Cortex of kidney (tissue), 1 donor: ENCODE measurements at places on chromosomes 5 and 9.

DNA sequence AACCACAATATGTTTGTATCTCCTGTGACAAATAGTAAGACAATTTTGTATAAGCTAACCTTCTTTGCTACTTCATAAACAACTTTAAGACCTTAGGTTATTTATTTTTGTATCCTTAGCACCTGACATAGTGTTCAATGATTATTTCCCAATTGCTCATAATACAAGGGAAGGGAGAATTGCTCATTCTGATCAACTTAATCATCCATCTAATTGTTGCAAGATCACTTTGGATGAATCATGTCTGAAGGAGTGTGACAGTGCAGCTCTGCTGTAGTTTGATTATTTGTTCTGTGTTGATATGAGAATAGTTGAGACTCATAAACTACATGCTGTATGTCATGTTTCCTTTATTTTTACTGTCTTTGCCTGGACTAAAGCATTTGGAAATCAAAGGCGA, 721.3 kb upstream of the SEMA6A start:
- DNase-seq, result no peak

GRCh38 chr9:87096506-87096905, 149.2 kb upstream of the GAS1 start:
- DNase-seq, result no peak

DNA sequence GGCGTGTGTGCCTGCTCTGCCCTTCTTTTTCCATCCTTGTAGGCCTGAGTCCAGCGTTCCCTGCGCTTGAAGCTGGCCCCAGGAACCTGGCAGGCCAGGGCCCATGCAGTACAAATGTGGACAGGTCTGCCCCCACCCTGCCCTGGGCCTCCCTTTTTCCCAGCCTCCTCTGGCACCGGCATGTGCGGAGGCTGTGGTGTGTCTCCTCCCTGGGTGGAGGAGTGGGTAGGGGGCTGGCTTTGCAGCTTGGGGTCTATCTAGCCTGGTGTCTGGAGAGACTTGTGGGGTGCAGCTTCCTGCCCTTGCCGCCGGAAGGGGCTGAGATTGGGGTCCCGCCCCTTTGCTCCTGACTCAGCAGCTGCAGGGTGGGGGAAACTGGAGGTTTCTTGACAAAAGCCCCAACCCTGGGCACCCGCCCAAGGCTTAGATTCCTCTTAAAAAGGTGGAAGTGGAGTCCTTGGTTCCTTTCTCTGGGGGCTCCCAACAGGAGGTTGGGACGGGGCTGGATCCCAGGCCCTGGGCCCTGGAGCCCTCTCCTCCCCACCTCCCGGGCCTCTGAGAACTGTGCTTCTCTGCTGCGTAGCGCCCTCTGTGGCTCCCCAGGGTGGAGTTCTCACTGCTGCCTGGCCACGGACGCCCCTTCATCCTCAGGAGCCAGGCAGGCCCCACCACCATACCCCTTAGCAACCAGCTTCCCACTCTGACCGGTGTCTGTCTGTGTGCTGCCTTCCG, 18.0 kb downstream of the RXRA start:
- DNase-seq, result no peak

DNA sequence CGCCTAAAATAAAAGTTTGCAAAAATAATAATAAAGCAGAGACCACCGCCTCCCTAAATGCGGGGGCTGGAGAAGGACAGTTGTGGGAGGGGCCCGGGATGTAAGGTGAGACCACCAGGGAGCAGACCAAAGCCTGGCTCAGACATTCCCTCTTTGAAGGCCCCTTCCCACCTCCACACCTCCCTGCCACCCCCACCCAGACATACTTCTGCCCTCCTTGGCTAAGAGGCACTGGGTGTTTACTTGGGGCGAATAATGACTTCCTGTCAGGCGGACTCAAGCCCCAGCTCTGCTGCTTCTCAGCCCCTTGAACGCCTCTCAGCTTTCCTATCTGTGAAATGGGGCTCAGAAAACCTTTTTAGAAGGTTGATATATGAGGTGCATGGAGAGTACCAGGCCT, 58.8 kb upstream of the GGTA1 start:
- no peak for DNase-seq

DNA sequence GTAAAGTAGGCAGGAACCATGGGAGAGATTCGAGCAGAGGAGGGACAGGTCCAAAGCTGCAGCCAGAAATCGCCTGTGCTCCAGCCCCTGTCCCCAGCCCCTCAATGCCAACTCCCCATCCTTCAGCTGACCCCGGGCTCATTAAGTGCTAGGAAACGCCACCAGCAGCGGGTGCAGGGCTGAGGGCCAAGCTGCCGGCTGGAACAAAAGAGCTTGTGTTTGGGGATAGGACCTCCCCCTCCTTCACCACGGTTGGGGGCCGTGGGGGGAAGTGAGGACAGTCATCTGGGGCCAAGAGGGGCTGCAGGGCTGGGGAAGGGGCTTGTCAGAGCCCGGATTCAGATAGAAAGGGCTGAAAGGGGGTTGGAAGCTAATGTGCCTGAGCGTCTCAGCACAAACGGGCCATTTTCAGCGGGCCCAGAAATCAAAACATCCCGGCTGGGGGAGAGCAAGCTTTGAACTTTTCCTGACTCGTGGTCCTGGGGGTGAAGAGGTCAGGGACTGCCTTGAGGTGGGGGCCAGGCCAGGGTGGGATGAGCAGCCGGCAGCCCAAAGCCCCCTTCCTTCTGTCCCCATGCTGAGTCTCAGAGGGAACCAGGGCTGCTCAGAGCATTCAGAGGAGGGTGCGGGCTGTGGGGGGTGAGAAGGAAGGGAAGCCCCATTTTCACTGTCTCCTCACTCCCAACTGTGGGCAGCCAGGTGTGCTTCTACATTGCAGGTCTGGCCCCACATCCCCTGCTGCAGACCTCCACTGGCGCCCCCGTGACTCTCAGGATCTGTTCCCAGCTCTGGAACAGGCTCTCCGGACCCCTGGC, 69.4 kb upstream of the DAB2IP start:
- no peak for DNase-seq

DNA sequence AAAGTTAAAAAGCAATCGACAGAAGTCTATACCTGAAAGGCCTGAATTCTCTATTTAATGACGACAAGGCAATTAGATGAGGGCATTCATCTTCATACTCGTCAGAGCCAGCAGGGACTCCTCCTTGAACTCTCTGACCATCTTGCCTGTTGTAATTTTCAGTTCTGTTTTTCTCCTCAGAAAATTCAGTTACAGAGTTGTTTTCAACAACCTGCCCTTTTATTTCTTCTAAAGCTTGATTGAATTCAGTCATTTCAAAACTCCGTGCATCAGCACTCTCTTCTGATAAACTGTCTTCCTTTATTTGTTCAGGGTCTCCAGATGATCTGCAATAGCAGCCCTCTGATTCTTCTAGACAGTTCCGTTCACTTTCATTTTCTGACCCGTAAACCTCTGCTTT, 15.6 kb downstream of the RIOK2 start:
- no peak for DNase-seq

DNA sequence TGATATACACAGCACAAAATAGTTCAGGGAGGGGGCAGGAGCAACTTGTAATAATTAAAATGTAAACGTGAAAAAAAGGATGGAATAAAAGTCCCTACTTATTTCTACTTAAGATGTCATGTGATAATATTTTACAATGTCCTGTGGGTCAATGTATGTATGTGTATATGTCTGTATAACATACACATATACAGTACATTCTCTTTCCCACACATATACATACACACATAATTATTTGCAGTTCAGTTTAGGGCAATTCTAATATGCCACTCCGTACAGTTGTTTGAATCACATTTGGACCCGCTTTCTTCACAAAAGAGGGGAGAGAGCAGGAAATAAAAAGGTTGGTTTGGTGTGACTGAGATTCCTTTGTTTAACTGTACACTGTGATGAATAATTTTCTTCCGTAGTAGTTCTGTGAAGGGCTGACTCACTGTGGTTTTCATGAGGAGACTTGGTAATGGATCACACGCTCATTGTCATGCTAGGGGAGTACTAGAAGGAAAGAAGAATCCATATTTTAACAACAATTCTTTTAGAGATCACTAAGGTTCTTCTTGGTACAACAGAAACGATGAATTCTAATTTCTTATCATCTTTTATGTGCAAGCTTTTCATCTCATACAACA, 26.2 kb upstream of the ACOT12 start:
- DNase-seq, result no peak

- DNase-seq, result no peak
Observed at GRCh38 chr9:114080773-114081440, 2.8 kb upstream of the AMBP start.

DNA sequence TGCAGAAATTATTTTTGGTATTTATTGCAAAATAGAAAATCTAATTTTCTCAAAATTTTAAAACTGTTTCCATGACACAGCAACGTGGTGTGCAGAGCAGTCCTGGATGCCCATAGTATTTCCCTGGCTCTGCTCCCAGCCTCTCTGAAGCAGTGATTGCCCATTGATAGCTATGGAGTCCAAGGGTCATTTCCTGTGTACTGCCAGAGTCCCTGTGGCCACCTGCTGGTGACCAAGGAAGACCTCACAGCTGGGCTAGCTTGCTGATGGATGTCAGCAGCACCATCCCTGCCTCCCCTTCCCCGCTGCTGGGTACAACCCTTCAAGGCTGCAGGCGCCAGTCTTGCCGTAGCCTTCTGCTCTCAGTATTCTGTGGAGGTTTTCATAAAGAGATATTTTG, 184.1 kb downstream of the DIRAS2 start:
- no peak for DNase-seq

- DNase-seq, result no peak
Observed at GRCh38 chr5:54785729-54786591, 199.4 kb downstream of the ESM1 start.

GRCh38 chr5:3659907-3660306, 64.3 kb downstream of the IRX1 start:
- DNase-seq, result no peak

GRCh38 chr9:73183917-73184861, 32.5 kb downstream of the ANXA1 start:
- no peak for DNase-seq

- no peak for DNase-seq
Observed at GRCh38 chr5:139885857-139886208, 90.2 kb downstream of the PSD2 start.

- no peak for DNase-seq
Observed at GRCh38 chr5:102873379-102873932, 118.4 kb downstream of the PAM start.

DNA sequence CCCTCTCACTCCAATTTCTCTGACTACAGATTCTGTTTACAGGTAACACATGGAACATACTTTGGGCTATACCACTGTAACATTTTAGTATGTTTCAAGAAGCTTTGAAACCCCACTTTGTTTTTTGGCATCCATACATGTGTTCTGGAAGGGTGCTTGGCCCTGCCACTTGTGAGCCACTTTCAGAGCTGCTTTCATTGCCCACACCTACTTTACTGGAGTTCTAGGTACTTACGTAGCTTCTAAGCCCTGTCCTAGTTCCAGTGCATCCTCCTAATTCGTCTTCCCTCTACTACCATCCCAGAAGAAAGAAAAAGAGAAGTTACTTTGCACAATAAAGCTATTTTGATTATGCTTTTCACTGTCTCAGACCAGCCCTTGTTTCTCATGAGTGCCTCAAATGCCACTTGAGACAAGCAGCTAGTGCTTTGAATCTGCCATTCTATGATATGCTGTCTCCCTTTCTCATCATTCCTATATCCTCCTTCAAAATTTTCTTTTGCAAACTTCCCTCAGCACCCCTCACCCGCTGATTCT, 26.5 kb upstream of the C5orf47 start:
- DNase-seq, result no peak

GRCh38 chr9:83477571-83477970, 60.6 kb downstream of the FRMD3 start:
- DNase-seq, result no peak

GRCh38 chr5:4233671-4234070, 638.0 kb downstream of the IRX1 start:
- no peak for DNase-seq

GRCh38 chr9:22617156-22617555, 170.5 kb downstream of the DMRTA1 start:
- no peak for DNase-seq

DNA sequence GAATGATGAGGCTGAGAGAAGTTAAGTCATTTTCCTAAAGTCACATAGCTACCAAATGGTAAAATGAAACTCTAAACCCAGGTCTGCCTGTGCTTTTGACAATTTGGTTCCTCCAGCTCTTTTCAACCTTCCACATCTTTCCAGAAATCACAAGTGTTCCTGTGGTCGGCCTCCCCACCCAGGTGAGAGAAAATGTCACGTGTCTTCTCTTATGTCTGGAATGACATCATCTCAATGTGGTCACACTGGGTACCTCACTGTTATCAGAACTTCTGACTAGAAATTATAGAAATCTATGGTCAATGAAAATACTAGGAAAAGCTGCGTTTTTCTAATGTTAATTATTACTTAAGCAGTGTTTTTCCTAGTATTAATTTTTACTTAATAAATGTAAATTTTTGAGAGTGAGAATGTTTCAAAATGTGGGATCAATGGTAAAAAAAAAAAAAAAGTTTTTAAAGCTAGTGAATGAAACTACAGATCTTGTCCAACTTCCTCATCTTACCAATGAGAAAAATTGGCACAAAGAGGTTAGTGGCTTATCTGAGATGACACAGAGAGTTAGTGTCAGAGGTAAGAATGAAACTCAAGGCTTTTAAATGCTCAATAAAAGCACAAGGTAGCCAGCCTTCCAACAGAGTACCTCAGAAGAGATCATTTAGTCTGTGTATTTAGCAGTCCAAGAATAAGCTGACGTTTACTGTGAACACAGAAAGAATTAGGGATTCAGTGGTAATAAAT, 228.7 kb upstream of the NR4A3 start:
- no peak for DNase-seq

GRCh38 chr5:94754824-94755223, 136.4 kb downstream of the SLF1 start:
- DNase-seq, result no peak

DNA sequence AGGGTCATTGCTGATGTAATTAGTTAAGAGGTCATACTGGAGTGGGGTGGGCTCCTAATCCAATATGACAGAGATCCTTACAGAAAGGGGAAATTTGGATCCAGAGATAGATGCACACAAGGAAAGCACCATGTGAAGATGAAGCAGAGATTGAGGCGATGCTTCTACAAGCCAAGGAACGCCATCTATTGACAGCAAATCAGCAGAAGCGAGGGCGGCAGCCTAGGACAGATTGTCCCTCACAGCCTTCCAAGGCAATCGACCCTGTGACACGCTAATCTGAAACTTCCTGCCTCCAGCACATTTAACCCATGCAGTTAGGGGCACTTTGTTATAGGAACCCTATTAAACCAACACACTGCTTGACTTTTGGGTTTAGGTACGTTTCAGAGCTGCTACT, 285.1 kb upstream of the DAP start:
- DNase-seq, result no peak

DNA sequence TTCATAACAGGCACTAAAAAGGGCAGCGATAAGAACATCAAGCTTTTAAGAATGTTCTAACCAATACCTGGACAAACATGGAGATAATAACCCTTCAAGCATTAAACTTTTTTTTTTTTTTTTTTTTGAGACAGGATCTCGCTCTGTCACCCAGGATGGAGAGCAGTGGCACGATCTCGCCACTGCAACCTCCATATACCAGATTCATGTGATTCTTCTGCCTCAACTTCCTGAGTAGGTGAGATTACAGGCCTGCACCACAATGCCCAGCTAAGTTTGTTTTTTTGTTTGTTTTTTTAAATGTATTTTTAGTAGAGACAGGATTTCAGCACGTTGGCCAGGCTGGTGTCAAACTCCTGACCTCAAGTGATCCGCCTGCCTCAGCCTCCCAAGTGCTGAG, 14.7 kb upstream of the ENC1 start:
- DNase-seq, result no peak
